Progenitor cell of endocrine pancreas (in vitro differentiated cells): ENCODE measurements at places on chromosomes 6 and 20.

- DNase-seq = no peak
These were observed 6.9 kb upstream of the CITED2 start for GRCh38 chr6:139381216-139381865.

- DNase-seq = peak; percentile 20
These were observed 44.9 kb upstream of the SUPT3H start for GRCh38 chr6:45422503-45423110.

GRCh38 chr6:103183831-103184411 is 1675.8 kb downstream of the HACE1 start:
- DNase-seq = peak; percentile 21

DNA sequence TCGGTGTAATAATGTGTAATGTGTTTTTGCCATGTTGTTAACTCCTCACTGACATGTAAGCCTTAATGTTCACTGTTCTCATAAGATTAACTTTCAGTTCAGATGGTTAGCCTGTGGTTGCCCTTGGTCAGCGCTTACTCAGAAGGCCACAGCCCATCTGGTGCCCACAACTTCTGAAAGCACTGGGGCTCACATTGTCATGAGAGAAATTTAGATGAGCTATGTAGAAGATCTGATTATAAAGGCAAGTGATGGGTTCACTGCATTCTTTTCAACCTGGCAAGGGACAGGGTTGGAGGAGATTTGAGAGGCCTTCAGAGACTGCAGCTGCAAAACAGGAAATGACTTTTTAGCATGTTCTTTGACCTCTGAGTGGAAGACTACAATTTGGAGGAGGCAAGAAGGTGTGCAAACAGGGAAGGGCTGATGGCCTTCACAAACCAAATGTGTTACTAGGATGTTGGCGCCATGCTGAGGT is 242.3 kb upstream of the SUPT3H start:
- no peak for DNase-seq

- DNase-seq = no peak
These were observed 395.0 kb downstream of the CDKAL1 start for GRCh38 chr6:20929283-20929682.

GRCh38 chr6:132648356-132648755 is 10.6 kb downstream of the TAAR1 start:
- no peak for DNase-seq
